ENCODE measurements at places on chromosomes 4 and X. TPM values are rescaled to one million over a fixed set of nuclear protein-coding genes. Genes with fewer than 3 reads are reported as not detected.
A peak's percentile ranks its signal among the peaks of the same experiment; 100 is the strongest.

PIM2 gene
- total RNA-seq = 23.5 TPM

RGS12 gene
- total RNA-seq = 33.7 TPM

NAA11 gene
- 7.4 TPM for total RNA-seq

TACR3 gene
- total RNA-seq = not detected

PASD1 gene
- total RNA-seq = not detected

TBX22 gene
- total RNA-seq = 46.5 TPM

HGFAC gene
- total RNA-seq = 0.27 TPM

EMD gene
- total RNA-seq = 66.1 TPM

YY2 gene
- total RNA-seq = 0.82 TPM

FGF5 gene
- total RNA-seq = not detected

GRCh38 chrX:128975745-128976144, 547.5 kb downstream of the SMARCA1 start:
- peak; percentile 5 for DNase-seq

DNA sequence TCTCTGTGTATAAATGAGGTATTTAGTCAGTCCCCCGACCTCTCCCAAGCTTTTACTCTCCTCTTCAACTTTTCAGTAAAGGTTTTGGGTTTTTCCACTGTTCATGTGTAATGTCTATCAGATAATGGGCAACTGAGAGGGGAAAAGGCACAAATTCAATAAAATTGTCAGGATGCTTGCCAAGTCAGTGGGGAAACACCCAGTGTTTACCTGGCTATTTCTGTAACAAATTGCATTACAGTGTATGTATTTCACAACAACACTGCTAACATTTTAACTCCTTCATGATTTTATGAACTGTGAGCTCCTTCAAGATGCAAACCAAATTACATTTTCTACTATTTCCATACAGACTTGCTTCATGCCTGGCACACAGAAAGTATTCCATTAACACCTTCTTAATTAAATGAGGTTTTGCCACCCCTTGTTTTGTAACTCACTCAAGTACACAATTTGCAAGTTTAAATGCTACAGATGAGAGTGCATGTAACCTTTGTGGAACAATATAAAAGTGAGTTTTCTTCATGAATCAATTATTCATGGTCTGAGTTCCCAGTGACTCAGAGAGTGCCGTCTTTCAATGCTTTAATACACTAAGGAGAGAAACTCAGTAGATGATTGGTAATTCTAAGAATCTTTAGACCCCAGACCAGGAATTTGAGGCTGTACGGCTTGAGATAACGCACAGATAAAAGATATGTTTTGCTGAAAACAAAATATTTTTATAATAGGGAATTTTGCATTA, 149.8 kb upstream of the TLL1 start:
- DNase-seq = no peak

GRCh38 chr4:169272265-169272886, 1.6 kb upstream of the SH3RF1 start:
- DNase-seq = no peak

DNA sequence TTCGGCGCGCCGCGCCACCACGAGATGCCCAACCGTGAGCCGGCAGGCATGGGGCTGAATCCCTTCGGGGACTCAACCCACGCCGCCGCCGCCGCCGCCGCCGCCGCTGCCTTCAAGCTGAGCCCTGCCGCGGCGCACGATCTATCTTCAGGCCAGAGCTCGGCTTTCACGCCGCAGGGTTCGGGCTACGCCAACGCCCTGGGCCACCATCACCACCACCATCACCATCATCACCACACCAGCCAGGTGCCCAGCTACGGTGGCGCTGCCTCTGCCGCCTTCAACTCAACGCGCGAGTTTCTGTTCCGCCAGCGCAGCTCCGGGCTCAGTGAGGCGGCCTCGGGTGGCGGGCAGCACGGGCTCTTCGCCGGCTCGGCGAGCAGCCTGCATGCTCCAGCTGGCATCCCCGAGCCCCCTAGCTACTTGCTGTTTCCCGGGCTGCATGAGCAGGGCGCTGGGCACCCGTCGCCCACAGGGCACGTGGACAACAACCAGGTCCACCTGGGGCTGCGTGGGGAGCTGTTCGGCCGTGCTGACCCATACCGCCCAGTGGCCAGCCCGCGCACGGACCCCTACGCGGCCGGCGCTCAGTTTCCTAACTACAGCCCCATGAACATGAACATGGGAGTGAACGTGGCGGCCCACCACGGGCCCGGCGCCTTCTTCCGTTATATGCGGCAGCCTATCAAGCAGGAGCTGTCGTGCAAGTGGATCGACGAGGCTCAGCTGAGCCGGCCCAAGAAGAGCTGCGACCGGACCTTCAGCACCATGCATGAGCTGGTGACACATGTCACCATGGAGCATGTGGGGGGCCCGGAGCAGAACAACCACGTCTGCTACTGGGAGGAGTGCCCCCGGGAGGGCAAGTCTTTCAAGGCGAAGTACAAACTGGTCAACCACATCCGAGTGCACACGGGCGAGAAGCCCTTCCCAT, 1.1 kb downstream of the ZIC3 start:
- no peak for DNase-seq

DNA sequence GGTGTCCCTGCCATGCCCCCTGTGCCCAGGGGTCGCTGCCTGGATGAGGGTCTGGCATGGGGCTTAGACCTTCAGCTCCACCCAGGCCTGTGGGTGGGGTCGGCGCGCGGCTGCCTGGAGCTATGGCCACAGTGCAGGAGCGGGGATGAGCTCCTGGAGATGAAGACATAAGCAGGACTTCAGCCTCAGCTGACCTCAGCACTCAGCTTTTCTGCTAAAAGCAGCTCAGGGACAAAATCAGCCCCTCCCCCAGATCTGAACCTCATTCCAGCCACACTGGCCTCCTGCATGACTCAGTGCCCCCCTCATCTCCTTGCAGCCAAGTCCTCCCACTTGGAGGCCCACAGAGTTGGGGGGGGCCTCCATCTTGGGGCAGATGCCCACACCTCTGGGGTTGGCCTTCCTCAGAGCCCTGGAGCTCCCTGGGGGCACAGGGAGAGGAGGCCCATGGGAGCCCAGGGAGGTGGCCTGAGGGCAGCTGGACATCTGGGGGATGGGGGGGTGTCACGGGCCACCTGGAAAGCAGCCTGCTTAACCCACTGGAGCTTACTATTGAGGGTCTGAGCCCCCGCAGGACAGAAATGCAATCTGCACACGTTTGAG, 19.4 kb upstream of the CPLX1 start:
- no peak for DNase-seq

GRCh38 chr4:186765138-186765537, 41.5 kb upstream of the FAT1 start:
- DNase-seq = no peak

GRCh38 chr4:2913168-2913567, 50.0 kb downstream of the NOP14 start:
- DNase-seq = no peak

- DNase-seq = no peak
Observed at GRCh38 chr4:89661173-89661899, 175.6 kb downstream of the SNCA start.

DNA sequence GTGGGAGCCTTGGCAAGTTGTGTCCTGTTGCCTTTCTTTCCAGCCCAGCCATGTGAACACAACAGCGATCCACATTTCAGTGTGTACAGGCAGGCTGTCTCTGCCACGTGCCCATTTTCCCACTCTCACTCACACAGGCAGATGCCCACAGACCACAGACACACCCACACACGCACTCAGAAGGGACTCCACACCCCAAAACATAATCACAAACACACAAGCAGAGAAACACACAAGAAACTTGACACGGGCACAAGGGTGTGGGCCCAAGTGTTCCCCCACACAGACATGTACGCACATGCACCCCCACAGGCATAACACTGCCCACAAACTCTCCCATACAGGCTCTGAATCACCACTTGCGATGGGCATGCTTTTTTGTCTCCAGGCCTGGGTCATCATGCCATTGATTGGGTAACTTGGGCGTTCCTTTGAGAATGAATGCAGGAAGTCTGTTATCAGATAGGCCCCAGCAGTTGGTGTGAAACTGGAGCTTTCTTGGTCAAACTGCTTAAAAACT, 84.3 kb downstream of the NBDY start:
- DNase-seq = peak; percentile 44

- DNase-seq = no peak
Observed at GRCh38 chr4:146098978-146099377, 76.5 kb upstream of the LSM6 start.

DNA sequence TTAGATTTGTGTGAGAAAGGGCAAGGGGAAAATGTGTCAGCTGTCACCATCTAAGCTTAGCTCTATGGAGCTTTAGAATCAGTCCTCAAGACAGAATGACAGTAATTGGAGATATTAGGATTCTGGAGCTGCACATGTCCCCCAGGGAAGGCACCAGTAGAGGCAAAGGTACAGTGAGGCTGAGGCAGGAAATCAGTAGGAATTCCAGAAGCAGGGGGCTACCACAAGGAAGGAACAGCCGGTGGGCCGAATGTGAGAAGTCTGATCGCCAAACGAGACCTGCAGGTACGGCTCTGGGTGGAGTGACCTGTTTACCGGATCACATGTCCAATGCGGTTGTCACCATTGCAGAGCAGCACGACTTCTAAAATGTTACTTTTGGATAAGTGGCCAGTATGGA, 52.6 kb downstream of the RNF150 start:
- no peak for DNase-seq

GRCh38 chr4:145099653-145100052, 1.5 kb downstream of the ABCE1 start:
- DNase-seq = no peak

Data from prostate gland (tissue), 2 donors.